ENCODE measurements at places on chromosomes 2 and 18. TPM values are rescaled to one million over a fixed set of nuclear protein-coding genes. Genes with fewer than 3 reads are reported as not detected.

MYCN gene
- not detected for total RNA-seq

MATN3 gene
- 1.9 TPM for total RNA-seq

MC4R gene
- total RNA-seq, result not detected

LONRF2 gene
- total RNA-seq, result not detected

SERPINB3 gene
- total RNA-seq, result not detected

TMEFF2 gene
- total RNA-seq, result not detected

FEV gene
- total RNA-seq, result not detected

SERPINB12 gene
- not detected for total RNA-seq

DNAJC10 gene
- 167 TPM for total RNA-seq

MROH2A gene
- 2.9 TPM for total RNA-seq

IL1F10 gene
- total RNA-seq, result not detected

RAB12 gene
- total RNA-seq, result 79.4 TPM

HES6 gene
- total RNA-seq, result 8.4 TPM

SULT1C2 gene
- total RNA-seq, result 2.1 TPM

C2orf15 gene
- total RNA-seq, result 16.9 TPM

MGAT4A gene
- total RNA-seq, result 12.2 TPM

POTEI gene
- not detected for total RNA-seq

FHL2 gene
- 109 TPM for total RNA-seq

DSG1 gene
- not detected for total RNA-seq

DOK6 gene
- total RNA-seq, result not detected

SCTR gene
- not detected for total RNA-seq

EPG5 gene
- total RNA-seq, result 19.5 TPM

RGPD4 gene
- total RNA-seq, result not detected

ANKAR gene
- total RNA-seq, result 3.6 TPM

ASTL gene
- not detected for total RNA-seq

LDAH gene
- total RNA-seq, result 14.6 TPM

IL1RL2 gene
- total RNA-seq, result 1.2 TPM

SCLY gene
- 33.9 TPM for total RNA-seq

PROM2 gene
- total RNA-seq, result 147 TPM

SAG gene
- not detected for total RNA-seq

CAPN14 gene
- total RNA-seq, result 0.35 TPM

All from PC-9 (cell line).